ENCODE measurements at places on chromosomes 4 and X. TPM values are rescaled to one million over a fixed set of nuclear protein-coding genes. Genes with fewer than 3 reads are reported as not detected.
A peak's percentile ranks its signal among the peaks of the same experiment; 100 is the strongest.

The DCAF4L1 gene
- 0.08 TPM for total RNA-seq

The MAGEB6 gene
- not detected for total RNA-seq

The DAPP1 gene
- 54.7 TPM for total RNA-seq

DNA sequence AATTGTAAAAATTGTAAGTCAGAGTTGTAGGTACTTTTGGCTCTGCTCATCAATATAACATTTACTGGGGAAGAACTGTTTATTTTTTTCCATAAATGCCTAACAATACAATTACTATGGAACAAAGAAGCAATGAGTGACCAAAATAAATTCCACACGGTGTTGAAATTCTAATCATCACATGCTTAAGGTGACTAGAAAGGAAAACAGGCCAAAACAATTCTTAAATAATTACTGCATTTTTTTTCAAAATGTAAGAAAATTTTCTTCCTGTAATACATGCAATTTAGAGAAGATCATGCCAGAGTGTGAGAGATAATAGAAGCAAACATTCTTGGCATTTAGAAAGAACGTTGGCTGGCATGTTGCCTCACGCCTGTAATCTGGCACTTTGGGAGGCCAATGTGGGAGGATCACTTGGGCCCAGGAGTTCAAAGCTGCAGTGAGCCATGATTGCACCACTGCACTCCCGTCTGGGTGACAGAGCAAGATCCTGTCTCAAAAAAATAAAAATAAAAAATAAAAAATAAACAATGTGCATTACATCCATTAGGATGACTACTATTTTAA lies 22.5 kb downstream of the C4orf46 start:
- no peak for ATAC-seq

DNA sequence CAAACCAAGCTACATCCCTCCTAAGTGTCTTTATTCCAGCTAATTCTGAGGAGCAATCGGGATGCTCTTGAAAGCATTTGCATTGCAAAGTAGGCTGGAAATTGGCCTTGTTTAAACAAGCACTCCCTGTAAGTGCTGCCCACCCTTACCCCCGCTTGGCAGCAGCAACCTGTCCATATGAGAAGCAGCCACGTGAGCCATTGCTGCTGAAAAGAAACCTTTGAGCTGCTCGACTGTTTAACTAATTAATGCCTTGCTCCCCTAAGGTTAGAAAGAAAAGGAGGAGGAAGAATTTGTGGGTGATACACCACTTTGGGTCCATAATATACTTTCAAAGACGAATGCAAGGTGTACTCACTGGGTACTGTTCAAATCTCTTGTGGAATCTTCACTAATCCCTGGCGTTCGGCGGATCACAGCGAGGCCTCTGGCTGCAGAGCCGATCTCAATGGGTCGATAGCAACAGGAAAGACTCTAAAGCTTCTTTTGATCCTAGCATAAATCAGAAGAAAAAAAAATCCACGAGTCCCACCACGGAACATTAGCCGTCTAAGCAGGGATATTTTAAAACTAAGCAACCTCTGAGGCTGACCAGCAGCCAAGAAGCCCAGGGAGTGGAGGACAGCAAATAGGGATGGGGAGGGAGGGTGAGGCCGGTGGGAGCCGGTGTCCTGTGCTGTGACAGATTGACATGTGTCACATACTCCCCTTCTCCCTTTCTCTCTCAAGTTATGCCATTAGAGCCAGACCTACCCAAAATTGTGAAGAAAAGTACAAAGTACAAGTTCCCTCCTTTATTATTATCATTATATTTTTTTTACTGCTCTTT lies 37.2 kb upstream of the MGST2 start:
- ATAC-seq: peak; percentile 38

DNA sequence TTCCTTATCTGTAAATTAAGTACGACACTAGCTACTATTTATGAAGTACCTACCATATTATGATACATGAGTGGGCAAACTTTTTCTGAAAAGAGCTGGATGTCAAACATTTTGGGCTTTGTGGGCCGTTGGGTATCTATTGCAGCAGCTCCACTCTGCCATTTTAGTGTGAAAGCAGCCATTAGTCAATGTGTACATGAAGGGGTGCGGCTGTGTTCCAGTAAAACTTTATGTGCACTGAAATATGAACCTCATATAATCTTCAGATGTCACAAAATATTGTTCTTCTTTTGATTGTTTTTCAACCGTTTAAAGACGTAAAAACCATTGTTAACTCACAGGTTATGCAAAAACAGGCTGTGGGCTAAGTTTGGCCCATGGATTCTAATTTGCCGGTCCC lies 14.1 kb downstream of the PRPS2 start:
- no peak for ATAC-seq

DNA sequence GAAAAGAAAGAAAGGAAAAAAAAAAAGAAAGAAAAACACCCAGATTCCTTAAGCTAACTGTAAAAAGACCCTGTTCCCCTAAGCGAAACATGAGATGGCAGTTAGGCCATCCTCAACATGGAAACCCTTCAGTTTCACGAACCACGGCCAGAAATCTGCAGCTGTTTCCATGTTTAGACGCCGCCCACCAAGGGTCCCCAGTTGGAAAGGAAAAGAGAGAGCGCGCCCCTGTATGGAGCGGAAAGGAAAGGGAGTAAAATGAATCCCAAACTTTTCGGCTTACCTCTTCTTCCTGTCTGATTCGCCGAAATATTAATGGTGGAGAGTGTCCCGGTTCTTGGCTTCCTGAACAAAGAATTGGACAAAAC lies 38.3 kb downstream of the MGARP start:
- no peak for ATAC-seq

Measured in esophagus mucosa (tissue), 1 donor.